ENCODE measurements at places on chromosomes 13 and 19.

- no peak for DNase-seq
These were observed 1198.3 kb downstream of the OLFM4 start for GRCh38 chr13:54226876-54227275.

- DNase-seq = no peak
These were observed 62.2 kb downstream of the ZAR1L start for GRCh38 chr13:32252812-32253438.

DNA sequence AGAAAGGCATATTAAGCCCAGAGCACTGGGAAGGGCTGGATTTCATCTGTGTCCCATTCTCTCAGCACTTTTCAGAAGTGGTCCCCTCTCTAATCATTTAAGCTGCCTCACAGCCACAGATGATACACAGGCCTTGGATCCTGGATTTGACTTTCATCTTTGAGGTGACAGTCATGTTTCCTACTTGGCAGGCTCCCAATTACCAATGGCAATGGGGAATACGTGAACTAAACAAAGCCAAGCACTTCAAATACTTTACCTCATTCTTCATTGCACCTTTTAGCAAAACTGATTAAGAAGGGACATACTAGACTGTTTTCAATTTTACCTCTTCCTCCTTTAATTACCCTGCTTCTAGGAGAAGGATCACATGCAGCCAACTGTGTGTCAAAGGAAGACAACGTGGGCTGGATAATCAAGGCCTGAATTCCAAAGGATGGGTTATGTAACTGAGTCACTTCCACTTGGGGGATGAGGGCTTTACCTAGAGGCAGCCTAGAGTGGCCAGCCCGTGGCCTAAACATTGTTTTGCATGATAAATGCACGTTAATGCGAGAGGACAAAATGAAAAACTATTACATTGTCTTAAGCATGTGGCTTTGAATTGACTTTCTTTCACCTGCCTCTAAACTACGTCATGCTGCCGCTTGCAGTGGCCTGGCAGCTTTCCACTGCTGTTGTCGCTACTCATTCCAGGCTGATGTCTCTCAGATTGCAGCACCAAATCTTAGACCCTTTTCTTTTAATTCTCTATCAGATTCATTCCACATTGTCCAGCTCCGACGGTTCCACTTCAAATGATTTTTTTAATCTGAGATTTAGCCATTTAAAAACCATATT, 95.0 kb downstream of the KCTD12 start:
- no peak for DNase-seq

DNA sequence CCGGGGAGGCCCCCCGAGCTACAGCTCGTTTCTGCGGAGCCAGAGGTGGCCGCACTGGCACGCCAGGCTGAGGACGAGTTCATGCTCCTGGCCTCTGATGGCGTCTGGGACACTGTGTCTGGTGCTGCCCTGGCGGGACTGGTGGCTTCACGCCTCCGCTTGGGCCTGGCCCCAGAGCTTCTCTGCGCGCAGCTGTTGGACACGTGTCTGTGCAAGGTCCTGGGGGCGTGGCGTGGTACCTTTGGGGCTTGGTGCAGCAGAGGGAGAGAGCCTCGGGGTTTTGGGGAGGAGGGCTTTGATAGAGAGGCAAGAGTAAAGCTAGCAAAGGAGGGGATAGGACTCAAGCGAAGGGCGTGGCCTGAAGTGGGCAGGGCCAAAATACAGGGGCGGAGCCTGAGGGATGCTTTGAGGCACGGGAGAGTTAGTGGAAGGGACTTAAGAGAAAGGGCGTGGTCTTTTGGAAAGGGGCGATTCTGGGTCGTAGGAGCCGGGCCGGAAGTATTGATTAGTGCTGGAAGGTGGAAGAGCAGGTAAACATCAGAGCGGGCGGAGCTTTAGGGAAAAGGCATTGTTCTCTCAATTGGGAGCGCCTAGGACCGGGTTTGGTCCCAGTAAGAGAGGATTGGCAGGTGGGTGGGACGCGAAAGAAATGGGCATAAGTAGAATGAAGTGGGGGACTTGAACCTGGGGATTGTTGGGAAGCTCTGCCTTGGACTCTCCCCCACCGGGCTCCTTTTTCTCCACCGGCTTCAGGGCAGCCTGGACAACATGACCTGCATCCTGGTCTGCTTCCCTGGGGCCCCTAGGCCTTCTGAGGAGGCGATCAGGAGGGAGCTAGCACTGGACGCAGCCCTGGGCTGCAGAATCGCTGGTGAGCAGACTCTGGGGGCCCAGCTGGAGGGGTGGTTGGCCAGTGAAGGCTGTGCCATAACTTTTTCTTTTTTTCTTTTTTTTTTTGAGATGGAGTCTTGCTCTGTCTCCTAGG, 1.2 kb downstream of the PPM1N start:
- DNase-seq = peak; percentile 5

DNA sequence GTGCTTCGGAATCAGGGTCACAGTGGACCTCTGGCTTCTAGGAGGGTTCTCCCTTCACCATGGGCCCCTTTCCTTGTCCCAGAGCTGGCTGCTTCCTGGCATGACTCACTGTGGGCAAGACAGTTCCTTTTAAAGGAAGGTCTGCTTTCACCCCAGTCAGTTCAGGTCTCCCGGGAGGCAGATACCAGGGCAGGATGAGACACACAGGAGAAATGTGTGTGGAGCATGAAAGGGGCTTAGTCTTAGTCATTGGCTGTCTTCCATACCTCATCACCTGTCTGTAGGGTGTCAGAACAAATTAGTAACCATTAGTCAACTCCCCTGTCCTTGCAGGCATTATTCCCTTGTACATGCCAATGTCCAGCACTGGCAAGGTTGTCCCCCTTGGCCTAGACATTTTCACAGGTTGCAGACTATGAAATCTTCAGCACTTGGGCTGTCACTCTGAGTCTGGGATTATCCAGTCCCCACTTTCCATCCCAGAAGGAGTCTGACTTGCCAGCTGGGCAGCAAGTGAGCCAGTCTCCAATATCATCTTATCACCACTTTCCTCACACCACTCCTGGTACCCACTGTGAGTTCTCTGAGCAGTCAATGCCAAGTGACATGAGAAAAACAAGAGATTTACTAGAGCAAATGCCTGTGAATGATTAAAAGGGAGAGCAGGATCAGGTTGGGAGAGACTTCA, 76.8 kb upstream of the MEDAG start:
- DNase-seq = no peak

DNA sequence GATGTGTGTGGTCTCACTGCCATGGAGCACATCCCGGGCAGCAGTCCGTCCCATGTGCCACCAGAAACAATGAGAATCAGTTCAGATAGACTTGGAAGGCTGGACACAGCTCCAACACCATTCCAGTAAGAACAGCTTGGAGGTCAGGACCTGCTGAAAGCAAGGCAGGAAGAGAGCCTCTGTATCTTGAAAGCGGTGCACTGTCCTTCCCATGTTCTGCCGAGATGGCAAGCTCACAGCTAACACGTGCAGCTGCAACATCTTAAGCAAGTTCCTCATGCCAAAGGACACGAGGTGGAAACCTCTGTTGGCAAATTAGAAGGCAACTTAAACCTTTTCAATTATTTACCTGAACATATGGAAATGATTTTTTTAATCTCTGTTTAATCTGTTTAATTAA, 175.4 kb downstream of the DLEU7 start:
- DNase-seq = no peak

DNA sequence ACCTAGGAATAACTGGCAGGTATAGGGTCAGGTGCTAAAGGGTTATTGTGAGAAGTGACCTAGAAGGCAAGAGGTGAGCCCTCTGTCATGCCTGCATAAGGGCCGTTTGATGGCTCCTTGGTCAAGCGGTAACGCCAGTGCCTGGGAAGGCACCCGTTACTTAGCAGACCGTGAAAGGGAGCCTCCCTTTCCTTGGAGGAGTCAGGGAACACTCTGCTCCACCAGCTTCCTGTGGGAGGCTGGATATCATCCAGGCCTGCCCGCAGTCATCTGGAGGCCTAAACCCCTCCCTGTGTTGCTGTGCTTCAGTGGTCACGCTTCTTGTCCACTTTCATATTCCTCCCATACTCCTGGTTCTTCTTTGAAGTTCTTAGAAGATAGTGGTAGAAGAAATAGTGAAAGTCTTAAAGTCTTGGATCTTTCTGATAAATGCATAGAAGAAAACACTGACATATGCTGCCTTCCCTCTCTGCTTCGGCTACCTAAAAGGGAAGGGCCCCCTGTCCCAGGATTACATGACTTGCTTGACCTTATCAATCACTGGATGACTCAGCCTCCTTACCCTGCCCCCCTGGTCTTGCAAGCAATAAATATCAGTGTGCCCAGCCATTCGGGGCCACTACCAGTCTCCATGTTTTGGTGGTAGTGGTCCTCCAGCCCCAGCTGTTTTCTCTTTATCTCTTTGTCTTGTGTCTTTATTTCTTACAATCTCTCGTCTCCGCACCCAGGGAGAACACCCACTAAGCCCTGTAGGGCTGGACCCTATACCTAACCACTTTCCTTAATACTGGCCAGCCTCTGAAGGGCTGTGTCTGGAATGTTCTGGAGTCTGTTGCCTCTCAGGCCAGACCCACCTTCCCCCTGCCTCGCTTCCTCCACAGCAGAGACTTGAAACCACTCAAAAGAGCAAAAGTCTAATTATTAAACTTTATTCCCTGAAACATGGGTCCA, 16.1 kb upstream of the ABCC4 start:
- no peak for DNase-seq

GRCh38 chr19:45451131-45451849, 16.5 kb upstream of the FOSB start:
- DNase-seq = no peak

GRCh38 chr13:111897846-111898215, 169.1 kb upstream of the SOX1 start:
- DNase-seq = no peak

GRCh38 chr19:44163789-44164188, 1.1 kb upstream of the ZNF226 start:
- DNase-seq = no peak

DNA sequence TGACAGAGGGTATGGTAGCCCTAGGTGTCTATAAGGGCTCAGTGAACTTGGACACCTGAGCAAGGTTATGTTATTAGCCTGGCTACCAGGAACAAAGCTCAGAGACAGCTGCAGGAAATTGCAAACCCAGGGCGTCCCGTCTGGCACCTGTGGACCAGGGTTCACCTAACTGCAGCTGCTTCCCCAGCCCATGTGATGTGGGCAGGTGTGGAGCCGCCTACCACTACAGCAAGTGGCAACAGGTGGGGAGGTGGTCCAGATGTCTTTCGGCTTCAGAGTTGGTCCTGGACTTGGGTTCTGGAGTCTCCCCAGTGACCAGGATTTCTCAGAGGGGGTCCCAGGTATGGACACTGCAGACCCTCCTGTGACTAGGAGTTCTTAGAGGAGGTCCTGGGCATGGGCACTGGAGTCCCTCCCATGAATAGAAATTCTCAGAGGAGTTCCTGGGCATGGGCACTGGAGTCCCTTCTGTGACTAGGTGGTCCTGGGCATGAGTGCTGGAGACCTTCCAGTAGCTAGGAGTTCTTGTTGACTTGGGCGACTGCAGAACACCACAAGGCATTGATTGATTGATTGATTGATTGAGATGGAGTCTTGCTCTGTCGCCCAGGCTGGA, 25.2 kb downstream of the ACTL9 start:
- DNase-seq = no peak

- no peak for DNase-seq
These were observed 220.8 kb upstream of the MAB21L1 start for GRCh38 chr13:35697186-35697730.

DNA sequence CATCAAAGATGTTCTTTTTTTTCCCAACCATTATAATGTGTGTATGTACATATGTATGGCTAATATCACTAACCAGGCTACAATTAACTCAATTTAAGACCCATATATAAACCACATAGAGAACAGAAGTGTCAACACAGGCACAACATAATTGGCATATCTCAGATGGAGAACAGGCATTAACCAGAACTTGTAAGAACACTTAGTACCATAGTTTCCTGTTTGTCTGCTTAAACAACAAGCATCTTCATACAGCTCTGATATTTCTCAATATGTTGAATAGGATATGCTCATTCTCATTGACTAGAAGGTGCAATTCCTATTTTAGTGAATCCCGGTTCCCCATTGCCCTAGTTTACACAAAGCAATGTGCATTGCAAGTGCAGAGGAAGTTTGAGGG, 116.9 kb upstream of the EDNRB start:
- no peak for DNase-seq

- DNase-seq = no peak
These were observed 128.2 kb downstream of the PCDH9 start for GRCh38 chr13:67101730-67102467.

GRCh38 chr13:71249011-71249410, 618.0 kb downstream of the DACH1 start:
- no peak for DNase-seq

GRCh38 chr19:2495130-2495641, 19.3 kb downstream of the GADD45B start:
- DNase-seq = no peak

GRCh38 chr13:85638265-85638664, 161.0 kb downstream of the SLITRK6 start:
- DNase-seq = no peak

DNA sequence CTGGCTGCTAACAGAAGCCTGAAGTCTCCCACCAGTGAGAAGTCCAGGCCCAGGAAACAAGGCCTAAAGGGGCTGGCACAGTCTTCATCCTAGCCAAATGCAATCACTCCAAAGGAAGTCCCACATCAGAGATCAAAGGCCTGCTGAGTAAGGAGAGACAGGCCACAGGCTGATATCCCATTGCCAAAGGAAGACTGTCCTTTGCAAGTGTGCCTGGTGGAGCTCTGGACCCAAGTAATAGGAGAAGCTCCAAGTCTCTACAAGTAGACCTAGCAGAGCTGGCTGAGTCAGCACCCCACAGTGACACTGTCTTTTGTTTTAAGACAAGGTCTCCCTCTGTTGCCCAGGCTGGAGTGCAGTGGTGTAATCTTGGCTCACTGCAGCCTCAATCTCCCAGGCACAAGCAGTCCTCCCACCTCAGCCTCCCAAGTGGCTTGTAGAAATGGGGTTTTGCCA, 4.5 kb downstream of the DBP start:
- DNase-seq = no peak

DNA sequence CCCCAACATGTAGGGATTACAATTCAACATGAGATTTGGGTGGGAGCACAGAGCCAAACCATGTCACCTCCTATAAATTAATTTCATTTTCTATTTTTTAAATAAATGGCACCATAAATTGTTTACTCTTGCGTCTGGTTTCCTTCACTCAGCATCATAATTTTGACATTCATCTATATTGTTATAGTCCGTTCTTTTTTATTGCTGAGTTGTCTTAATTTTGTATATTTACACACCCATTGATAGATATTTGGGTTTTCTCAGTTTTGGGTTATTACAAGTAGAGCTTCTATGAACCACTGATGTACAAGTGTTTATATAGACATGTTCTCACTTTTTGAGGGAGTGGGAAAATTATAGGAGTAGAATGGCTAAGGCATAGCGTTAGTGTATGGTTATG, 445.4 kb downstream of the MYO16 start:
- no peak for DNase-seq

- DNase-seq = no peak
These were observed 114.2 kb upstream of the UQCRFS1 start for GRCh38 chr19:29326849-29327840.

GRCh38 chr13:76696370-76696769, 189.8 kb downstream of the KCTD12 start:
- DNase-seq = no peak

- no peak for DNase-seq
These were observed 11.1 kb downstream of the FTL start for GRCh38 chr19:48975947-48976847.

- no peak for DNase-seq
These were observed 340.0 kb downstream of the DCT start for GRCh38 chr13:94139393-94139995.

GRCh38 chr19:41288673-41289530, 21.1 kb upstream of the CCDC97 start:
- DNase-seq = no peak

- no peak for DNase-seq
These were observed at the start of gene CYP4F22 for GRCh38 chr19:15508035-15508710. Gene CYP4F22, plus strand, starts transcription at chr19:15508525. Its CDS starts 16,812 bp downstream, at chr19:15525337.

Data from NCI-H510A treated with DMSO at 0.1 percent for 48 hours (cell line).